ENCODE measurements at places on chromosomes 6 and 20.

DNA sequence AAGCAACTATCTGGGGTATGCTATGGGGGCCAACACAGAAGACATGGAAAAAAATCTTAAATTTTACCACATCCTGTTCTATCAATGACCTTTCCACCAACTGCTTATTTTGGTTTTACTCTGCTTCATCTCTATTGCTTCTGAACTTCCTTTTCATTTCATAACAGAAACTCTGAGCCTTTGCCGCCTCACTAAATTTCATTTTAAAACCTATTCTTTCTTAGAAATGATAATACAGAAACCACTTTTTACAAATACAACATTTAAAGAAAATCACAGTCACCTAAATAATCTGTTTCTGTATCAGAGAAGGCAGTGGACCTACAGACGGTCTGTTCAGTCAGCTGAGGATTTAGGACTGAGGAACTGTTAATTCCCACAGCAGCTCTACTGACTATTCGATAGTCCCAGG is 117.5 kb downstream of the KCNQ5 start:
- DNase-seq, result no peak

- no peak for DNase-seq
These were observed 100.2 kb downstream of the TRMT11 start for GRCh38 chr6:126086560-126086959.

DNA sequence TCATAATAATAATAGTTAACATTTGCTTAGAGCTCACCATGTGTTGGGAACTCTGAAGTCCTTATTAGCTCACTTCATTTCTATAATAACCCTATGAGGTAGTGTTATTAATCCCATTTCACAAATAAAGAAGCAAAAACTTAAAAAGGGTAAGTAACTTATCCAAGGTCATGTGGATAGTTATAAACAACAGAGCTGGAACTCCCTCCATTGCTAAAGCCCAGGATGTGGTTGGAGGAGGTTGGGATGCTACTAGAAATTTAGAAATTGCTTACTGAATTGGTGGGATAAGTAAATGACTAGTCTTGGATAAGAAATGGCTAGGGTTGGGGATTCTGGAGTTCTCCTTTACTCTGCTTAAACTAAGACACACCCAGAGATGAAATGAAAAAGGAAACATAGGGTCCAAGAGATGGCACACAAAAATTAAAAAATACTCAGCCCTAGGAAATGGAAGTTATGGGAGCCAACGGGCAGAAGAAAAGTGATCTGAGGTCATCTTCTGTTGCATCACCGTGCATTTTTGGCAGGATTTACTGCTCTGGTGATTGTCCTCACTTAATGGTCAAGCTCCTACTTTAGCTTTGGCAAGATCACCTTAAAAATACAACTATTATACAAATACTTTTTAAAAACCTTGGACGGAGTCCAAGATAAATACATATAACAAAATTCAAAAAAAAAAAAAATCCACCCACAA is 7.7 kb upstream of the CLIC5 start:
- no peak for DNase-seq

DNA sequence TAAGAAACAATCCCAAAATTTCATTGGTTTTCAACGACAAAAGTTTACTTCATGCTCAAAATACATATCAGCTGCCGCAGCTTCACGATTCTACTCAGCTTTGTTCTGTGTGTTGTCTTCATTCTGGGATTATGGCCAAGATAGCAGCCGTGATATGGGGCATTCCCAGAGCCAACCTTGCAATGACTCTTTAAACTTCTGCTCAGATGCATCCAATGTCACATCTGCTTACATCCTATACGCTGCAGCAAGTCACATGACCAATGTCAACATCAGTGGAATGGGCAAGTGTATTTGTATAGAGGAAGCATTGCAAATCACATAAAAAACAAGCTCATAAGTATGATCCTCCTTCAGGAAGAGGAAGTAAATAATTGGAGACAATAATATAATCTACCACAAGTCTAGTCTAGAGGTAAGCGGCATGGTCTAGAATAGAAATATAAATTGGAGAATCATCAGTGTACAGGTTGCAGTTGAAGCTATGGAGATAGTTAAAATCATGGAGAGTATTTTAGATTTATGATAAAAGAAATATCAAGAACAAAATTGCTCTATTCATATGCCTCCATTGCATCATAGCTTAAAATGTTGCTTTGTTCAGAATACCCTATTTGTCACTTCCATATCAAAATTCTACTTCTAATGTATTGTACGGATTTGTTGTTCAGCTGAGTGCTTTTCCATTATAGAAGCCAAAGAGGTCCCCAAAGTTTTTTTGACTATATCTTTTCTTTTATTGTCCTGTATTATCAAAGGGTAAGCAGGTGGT is 7.2 kb upstream of the C6orf141 start:
- DNase-seq, result peak; percentile 9

DNA sequence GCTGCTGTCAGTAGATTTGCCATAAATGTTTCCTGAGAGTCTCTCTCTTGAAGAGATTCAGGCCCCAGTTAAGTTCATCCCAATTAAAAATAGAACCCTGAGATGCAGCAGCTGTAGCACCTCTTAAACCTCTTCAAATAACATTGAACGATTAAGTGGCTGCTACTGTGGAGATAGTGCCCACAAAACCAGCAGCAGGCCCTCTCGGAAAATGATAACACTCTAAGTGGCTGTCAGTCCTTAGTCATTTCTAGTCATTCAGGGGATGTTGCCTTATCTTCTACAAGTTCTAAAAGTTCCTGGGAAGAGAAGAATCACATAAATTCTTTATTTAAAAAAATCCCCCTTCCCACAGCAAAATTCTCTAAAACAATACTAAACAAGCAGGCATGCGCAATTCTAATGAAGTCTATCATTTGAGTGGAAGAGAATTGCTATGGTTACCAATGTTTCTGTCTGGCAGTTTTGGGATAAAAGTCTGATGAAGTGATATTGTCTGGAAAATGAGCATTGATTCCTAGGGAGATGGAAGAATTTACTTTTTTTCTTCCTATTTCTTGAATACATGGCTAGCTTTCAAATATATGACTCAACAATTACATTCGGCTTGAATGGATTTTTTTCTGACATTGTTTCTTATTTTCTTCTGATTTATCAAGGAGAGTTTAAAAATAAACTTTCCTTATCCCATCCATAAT is 131.9 kb downstream of the TRMT11 start:
- no peak for DNase-seq

DNA sequence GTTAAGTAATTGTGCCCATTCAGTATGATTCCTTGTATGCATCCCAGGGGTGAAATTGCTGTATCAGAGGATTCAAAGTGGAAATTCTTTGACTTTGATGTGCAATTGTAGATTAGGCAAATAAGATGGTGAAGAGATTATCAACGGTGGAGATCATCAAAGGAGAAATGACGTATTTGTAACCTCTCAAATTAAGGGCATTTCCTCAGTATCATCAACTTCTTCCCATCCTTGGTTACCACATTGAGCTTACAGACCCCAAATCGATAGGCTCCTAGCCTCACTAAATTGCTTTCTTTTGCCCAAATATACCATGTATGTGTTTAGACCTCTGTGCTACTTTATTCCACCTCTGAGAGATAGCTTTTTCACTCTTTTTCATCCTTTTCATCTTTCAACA is 213.1 kb upstream of the ZFP64 start:
- DNase-seq, result no peak

DNA sequence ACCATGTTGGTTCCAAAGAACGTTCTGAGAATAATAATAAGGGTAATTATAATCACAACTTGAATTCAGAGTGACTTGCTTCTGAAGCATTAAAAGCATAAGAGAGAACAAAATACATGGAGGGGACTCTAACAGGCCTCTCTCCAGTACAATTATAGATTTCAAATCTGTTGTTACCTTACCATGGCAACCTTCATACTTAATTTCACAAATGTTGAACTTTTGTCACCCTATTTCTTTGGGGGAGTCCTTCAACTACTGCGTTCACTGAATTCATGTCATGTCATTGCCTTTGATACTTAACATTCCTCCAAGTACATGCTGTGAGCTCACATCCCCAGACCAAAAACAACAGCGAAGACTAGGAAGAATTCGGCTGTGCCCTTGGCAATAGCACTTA is 104.0 kb downstream of the MKKS start:
- no peak for DNase-seq

DNA sequence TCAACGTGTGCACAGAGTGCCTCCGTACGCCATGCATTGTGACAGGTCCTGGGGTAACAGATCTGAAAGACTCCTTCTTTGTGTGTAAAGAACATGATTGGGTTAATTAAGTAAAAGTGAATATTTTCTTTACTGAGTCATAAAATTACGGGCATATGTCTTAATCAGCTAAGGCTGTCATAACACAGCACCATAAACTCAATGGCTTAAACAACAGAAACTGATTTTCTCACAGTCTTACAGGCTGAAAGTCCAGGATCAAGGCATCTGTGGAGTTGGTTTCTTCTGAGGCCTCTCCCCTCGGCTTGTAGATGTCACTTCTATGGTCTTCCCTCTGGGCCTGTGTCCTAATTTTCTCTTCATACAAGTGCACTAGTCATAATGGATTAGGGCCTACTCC is 176.9 kb downstream of the MTFR2 start:
- DNase-seq, result no peak

DNA sequence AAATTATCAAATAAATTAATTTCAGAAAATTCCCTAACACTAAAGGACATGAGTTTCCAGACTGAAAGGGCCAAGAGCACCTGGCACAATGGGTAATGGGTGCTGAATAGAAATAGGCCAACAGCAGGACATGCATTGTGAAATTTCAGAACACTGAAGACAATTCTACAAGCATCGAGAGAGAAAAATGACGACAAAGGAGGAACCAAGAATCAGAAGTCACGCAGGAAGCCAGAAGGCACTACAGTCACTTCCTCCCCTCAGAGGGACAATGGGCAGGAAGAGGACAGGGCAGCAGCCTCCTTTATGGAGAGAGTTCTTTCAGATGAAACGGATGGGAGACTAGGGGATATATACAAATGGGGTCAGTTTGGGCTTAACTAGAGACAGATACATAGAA is 29.6 kb downstream of the PCNA start:
- DNase-seq, result no peak

DNA sequence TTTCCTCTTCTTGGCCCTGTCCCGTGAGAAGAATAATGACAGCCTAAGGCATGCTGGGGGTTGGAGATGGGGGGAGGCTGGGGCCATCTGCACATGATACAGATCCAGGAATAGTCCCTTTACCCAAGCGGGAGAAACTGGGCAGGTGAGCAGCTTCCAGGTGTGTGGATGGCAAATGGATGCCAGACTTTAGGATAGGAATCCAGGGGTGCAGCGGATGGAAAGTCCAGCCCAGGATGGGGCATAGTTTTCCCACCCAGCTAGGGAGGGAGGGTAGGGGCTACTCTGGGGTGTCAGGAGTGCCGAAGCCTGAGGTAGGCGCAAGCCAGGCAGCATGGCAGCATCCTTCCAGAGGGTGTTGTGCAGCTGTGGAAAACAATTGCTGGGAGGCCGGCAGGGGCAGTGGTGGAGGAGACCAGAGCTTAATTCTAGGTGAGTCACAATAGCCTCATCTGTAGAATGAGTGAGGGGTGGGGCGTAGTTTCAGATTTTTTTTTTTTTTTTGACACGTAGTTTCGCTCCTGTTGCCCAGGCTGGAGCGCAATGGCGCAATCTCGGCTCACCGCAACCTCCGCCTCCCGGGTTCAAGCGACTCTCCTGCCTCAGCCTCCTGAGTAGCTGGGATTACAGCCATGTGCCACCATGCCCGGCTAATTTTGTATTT is 15.4 kb upstream of the FAM110A start:
- no peak for DNase-seq

- DNase-seq, result no peak
These were observed 24.1 kb upstream of the NOL4L start for GRCh38 chr20:32609111-32609773.

GRCh38 chr20:20327746-20328145 is 40.2 kb upstream of the INSM1 start:
- no peak for DNase-seq

- peak; percentile 90 for DNase-seq
These were observed at the start of gene MTO1 for GRCh38 chr6:73461537-73462350. Gene MTO1 (plus strand): TSS chr6:73461737. CDS start chr6:73461855, 118 bp downstream.

- DNase-seq, result no peak
These were observed 159.3 kb upstream of the ECI2 start for GRCh38 chr6:4294636-4295035.

GRCh38 chr6:107180099-107180498 is 64.8 kb upstream of the BEND3 start:
- DNase-seq, result no peak

DNA sequence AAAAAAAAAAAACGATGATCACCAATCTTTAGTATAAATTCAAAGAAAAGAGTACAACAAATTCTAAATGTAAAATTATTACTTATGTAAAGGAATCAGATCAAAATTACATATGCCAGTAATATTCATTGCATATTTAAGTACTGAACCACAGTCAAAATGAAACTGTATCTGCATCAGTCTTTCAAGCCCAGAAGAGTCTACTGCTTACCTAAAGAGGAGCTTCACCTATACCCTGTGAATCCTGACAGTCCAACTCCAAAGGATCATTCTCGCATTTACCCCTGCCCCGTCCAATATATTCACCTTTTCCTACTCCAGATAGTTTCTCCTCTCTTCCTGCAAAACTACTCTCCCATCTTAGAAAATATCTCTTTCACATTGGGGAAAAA is 9.2 kb downstream of the ATG5 start:
- DNase-seq, result no peak

GRCh38 chr6:116175344-116175743 is 49.4 kb upstream of the COL10A1 start:
- DNase-seq, result no peak

DNA sequence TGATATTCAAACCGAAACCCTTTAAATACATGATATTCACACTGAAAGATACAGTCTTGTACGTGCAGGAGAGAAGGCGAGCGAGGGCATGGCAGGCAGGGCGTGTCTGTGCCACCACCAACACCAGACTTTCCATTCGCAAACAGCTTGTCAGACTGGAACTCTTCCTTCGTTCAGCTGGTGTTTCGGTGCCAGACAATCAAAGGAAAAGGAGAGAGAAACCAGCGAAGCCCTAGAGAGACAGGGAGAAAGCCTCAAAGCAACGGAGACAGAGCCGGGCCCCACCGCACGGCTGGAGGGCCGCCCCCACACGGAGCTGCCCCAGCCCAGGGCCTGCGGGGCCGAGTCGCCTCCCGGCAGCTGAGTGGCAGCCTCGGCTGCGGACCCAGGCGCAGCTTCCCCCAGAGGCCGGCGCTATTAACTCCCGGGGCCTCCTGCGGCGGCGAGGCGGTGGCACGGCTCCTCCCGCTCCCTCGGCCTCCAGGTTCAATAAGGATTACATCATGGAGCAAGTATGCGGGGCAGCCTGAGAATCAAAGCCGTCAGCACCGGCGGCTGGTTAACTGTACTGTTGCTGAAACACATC is 32.1 kb upstream of the NR2E1 start:
- peak; percentile 85 for DNase-seq

- DNase-seq, result no peak
These were observed 9.7 kb upstream of the CCN6 start for GRCh38 chr6:112044196-112044595.

DNA sequence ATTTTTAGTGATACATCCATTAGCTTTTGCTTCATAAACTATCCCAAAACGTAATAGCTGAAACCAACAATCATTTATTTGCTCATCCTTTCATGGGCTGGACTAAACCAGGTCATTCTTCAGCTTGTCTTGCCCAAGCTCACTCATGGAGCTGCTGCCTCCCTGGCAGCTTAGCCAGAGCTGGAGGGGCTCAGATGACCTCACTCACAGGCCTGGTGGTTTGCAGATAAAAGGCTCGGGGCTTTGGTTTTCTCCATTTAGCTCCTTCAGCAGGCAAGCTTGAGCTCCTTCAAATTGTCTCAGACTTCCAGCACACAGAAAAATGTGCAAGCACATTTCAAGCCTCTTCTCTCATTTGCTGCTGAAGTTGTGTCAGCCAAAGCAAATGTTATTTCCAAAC is 139.1 kb downstream of the BTBD3 start:
- peak; percentile 20 for DNase-seq

GRCh38 chr6:163897030-163897429 is 482.5 kb downstream of the QKI start:
- DNase-seq, result no peak
